ENCODE measurements at places on chromosomes 12 and 14.
A peak's percentile ranks its signal among the peaks of the same experiment; 100 is the strongest.

DNA sequence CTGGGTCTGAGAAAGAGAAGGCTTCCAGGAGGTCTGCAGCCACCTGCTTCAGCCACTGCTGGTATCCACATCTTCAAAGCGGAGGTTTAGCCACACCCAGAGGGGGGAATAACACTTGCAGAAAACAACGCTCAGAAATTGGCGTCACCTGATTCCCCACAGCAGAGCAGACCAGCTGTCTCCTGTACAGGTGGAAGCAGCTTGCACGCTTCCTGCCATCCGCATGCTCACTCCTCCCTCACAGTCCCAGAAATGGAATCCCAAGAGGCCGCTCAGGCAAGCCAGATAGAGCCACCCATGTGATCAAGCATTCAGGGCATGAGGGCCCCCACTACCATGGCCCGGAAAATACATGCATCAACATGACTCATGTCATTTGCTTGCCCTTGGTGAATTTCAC is 112.2 kb upstream of the DIO3 start:
- no peak for DNase-seq

DNA sequence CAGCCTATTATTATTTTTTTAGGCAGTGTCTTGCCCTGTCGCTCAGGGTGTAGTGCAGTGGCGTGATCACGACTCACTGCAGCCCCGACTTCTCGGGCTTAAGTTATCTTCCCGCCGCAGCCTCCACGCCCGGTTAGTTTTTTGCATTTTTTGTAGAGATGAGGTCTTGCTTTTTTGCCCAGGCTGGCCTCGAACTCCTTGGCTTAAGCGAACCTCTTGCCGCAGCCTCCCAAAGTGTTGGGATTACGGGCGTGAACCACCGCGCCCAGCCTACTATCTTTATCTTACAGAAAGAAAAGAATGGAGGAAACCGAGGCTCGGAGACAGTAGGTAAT is 507 bp upstream of the PTPN11 start:
- no peak for DNase-seq

GRCh38 chr12:49990273-49990672 is 17.5 kb downstream of the AQP6 start:
- DNase-seq, result no peak

- peak; percentile 7 for DNase-seq
Observed at GRCh38 chr14:22200977-22201605, 387.9 kb downstream of the DAD1 start.

DNA sequence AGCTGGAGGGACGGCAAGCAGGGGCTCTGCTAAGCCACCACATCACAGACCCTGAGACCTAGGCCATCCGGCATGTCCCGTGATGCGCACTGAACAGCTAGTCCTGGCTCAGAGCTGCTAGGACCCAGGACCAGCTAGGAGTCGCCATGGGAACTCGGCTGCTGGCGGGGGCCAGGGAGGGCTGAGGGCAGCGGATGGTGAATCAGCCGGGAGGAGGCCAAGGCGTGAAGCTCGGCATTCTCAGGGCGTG is 5.1 kb downstream of the AHNAK2 start:
- DNase-seq, result no peak

- no peak for DNase-seq
Observed at GRCh38 chr12:78096909-78097597, 266.4 kb downstream of the NAV3 start.

- DNase-seq, result no peak
Observed at GRCh38 chr14:73599499-73599898, 7.8 kb downstream of the ACOT4 start.

All from activated CD4-positive, alpha-beta T cell treated with anti-CD3 and anti-CD28 coated beads, Interleukin-2, amount 10 ng/mL, durations not matched to agents 7 days and 5 days (primary cell).